Uterus (tissue), 4 donors: ENCODE measurements at places on chromosomes 2 and 18.

- DNase-seq, result no peak
Observed at GRCh38 chr2:209942426-209942825, 60.0 kb upstream of the RPE start.

- no peak for DNase-seq
Observed at GRCh38 chr2:110747522-110748488, 15.4 kb downstream of the ACOXL start.

DNA sequence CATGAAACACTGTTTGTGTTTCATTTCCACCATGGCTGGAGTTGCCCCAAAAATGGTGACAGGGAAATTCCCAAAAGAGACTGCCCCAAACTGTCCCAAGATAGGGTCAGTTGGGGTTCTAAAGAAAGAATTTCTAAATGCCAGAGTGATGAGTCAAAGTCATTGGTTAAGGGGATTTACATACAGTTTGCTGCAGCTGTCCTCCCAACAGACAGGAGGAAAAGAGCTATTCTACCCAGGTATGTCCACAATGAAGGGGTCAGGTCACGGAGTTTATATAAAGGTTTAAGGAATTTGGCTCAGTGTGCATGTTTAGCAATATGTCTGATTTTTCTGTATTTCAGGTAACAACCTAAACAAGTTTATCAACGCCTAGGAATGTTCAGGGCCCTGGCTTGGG is 344.1 kb downstream of the TDRD15 start:
- DNase-seq, result no peak

GRCh38 chr18:55858661-55859515 is 270.9 kb upstream of the TCF4 start:
- DNase-seq, result no peak

DNA sequence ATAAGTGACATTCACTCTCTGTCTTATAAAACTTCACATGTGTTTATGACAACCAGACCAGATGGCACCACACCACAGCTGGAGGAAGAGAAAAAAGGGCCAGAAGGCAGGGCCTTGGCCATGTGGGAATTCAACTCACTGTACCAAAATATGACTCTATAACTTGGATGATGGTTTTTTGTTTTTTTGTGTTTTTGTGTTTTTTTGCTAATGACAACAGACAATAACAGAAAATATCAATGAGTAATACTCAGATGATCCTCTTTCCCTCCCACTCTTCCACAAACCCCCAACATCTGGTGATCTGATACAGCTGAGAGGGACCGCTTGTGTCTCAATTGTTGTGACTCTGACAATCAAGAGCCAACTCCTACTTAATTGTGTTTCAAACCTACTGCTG is 12.4 kb downstream of the NMI start:
- DNase-seq, result no peak

DNA sequence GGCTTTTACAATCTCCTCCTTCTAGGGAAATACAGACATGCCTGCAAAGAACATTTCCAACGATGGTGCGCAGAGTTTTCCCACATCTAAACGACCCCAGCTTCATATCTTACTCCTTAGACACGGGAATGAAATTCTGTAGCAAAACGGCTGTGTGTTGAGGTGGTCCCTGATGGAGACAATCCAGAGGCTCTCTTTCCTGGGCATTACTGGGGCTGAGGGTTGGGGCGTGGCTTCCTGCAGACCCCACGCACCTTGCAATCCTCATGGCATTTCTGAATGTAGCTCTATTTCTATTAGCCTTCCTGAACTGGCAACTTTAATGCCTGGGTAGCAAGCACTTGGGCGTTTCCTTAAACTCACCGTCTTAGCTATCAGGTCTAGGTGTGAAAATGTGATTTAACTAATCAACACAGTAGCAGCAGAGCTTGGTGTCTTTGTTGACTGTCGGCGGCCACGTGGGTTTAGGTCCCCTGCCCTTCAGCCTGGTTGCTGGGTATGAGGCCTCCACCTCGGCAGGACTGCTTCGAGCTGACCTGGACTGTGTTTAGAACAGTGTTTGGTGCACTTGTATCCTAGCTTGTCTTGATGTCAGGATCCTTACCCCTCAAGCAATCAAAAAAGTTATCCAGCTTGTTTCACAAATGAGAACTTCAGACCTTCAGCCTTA is 242.8 kb downstream of the GBX2 start:
- no peak for DNase-seq

GRCh38 chr2:70556608-70557007 is 3.0 kb upstream of the TGFA start:
- no peak for DNase-seq

DNA sequence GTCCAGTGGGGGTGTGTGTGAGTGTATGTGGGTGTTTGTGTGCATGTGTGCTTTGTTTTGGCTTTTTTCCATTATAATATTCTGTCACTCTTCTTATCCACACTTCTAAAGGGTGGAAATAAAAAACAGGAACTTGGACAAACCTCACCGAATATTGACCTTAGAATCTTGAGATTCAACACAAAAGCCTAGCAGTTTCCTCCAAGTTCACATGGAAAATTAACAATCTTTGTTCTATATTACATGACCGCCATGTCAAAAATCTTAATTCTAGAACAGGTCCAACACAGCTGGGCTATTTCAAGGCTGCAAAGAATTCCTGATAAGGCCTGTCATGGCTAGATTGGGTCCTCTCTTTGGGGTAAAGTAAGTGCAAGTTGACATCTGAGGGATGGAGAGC is 169.3 kb upstream of the OSR1 start:
- DNase-seq, result no peak

DNA sequence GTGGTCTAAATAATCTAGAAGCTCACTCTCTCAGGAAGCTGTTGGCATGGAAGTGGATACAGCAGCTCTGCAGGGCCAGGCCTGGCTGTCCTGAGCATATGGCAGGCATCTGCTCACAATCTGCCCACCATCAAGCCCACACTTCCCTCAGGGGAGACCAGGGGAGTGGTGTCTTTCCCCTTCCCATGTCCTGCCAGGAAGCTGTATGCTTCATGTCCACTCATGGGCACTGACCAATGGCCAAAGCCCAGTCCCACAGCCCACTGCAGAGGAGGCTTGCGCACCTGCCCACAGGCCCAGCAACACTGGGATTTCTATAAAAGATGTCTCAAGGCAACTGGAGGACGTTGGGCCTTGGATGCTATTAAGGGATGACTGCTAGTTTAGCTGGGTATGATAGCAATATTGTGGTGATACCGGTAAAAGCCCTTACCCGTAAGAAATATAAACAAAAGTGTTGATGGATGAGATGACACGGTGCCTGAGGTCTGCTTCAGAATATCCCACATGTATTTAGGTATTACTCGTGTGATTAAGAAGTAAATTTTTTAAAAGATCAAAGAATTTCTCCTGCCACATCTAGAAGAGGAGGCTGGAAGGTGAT is 106.7 kb upstream of the CTDP1 start:
- peak; percentile 6 for DNase-seq

DNA sequence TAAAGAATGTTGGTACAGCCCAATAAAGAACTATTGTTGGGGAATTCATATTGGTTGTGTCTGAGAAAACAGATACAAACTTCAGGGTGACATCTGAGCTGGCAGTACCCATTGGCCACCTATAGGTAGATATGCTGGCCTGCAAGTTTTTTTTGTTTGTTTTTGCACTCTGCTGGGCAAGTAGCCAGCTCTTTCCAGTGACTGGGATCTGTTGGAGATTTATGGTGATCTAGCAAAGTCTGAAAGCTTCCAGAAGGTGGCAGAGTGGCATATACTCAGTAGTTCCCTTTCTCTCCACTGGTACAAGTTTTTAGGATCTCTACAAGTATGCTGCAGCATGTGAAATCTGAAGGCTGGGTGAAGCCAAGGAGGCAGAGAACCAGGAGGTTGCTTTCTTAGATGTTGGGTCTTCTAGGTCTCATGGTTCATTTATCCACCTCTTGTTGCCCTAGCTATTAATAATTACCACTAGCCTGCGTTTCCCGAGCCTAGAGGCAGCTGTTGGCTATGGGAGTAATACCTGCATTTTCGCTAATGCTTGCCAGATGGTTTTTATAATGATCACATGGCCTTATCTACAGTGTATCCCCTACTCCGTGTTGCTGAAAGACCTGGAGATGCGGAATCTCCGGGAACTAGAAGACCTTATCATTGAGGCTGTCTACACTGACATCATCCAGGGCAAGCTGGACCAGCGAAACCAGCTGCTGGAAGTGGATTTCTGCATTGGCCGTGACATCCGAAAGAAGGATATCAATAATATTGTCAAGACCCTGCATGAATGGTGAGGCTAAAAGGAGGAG is 9.5 kb downstream of the COPS7B start:
- no peak for DNase-seq

DNA sequence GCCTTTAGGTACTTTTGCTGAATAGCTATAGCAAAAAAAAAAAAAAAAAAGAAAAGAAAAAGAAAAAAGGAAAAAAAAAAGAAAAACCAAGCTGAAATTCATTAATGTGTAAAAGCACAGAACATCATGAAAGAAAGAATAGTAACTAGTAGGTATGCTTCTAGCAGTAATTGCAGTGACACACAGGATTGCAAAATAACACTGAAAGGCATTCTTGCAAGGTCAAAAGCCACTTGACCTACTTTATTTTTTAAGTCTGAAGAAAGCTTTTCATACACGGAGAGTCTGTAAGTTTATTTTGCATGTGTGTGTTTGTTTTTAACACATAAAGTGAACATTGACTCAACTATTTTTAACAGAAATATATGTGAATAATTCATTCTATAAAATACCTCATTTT is 54.4 kb downstream of the DOK6 start:
- DNase-seq, result no peak

GRCh38 chr2:26847655-26848335 is at the start of gene DPYSL5:
DPYSL5 (plus strand) TSS chr2:26848132; CDS start chr2:26898500, 50,368 bp downstream.
- DNase-seq, result no peak

DNA sequence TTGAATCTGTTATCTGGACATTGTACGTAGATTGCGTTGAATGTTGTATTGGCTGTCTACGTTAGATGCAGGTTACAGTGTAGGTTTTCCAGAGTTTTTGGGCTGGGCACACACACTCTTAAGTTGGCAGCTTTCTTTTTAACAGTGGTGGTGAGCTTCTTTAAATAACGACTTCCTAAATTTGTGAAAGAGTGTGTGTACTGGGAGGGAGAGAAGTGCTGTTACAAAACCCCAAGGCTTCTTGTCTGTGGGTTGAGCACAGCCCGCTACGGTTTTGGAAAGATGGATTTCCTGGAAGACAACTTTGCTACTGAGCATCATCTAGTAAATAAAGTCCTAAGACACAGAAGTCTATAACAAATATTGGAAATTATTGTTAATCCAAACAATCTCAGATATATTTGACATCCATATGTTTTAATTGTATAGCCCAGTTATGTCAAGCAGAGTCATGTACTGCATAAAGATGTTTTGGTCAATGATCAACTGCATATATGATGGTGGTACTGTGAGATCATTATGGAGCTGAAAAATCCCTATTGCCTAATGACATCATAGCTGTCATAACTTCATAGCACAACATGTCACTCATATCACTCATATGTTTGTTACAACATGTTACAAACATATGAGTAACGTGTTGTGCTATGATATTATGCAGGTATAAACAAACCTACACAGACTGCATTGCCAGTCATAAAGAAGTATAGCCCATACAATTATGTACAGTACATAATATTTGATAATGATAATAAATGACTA is 7.9 kb upstream of the THUMPD2 start:
- DNase-seq, result no peak

DNA sequence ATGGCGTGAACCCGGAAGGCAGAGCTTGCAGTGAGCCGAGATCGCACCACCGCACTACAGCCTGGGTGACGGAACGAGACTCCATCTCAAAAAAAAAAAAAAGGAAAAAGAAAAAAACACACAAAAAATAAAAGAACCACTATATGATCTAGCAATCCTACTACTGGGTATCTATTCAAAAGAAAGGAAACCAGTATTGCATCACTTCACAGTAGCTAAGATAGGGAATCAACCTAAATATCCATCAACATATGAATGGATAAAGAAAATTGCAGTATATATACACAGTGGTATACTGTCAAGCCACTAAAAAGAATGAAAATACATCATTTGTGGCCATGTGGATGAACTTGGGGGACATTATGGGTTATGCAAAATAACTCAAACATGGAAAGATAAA is 37.9 kb downstream of the METTL21A start:
- no peak for DNase-seq

- no peak for DNase-seq
Observed at GRCh38 chr2:1826226-1826905, 82.1 kb upstream of the PXDN start.

DNA sequence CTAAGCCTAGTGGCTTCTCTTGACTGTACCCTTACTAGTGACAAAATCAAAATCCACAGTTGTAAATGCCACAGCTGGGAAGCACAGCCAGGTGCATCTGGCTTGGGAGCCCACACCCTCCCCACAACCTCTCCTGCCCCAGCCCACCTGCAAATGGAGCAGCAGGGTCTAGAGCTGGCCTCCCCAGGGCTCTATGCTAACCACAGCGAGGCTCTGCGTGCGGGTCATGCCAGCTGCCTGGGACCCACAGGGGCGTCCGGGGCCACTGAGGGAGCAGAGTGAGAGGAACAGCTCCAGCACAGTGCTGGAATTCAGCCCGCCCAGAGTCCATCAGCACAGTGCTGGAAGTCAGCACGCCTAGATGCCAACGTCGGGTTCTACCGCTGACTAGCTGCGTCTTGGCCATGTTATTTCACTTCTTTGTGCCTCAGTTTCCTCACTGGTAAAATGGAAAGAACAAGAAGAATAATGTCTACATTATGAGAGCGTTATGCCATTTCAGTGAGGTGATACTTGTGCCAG is 109.1 kb upstream of the ID2 start:
- DNase-seq, result no peak

DNA sequence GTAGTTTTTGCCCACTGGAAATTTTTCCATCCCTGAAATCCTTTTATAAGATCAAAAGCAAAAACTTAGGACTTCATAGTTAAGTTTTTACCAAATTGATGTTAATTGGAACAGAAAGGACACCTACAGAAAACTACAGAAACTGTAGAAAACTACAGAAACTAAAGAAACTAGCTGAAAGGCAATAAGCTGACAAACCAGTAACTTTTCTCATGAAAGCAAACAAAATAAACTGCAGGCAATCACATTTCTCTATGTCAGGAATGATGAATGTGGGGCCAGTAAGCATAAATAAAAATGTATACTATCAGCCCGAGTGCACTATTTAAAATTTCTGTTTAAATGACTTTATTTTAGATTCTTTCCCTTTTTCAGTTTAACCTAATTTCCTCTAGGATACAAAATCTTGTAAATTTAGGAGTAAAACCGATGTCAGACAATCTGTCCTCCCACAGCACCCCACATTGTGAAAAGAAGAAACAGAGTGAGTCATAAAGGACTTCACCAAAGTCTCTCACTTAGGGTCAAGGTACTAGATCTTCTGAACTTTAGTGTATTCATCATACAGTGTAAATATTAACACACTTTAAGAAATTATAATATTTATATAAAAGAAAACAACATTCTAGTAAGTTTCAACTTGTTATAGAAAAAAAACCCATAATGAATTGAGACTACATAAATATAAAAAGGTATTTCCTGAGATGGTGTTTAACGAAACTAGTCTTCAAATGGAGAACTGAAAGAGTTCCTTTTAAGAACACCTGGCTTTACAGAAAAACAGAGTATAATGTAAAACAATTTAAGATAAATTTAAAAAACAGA is 46.6 kb downstream of the USP40 start:
- no peak for DNase-seq

GRCh38 chr18:7146067-7146466 is 28.5 kb upstream of the LAMA1 start:
- DNase-seq, result no peak

GRCh38 chr2:216030216-216030615 is 16.9 kb upstream of the MREG start:
- DNase-seq, result no peak
